ENCODE measurements at places on chromosomes 4 and X. TPM values are rescaled to one million over a fixed set of nuclear protein-coding genes. Genes with fewer than 3 reads are reported as not detected.

DNA sequence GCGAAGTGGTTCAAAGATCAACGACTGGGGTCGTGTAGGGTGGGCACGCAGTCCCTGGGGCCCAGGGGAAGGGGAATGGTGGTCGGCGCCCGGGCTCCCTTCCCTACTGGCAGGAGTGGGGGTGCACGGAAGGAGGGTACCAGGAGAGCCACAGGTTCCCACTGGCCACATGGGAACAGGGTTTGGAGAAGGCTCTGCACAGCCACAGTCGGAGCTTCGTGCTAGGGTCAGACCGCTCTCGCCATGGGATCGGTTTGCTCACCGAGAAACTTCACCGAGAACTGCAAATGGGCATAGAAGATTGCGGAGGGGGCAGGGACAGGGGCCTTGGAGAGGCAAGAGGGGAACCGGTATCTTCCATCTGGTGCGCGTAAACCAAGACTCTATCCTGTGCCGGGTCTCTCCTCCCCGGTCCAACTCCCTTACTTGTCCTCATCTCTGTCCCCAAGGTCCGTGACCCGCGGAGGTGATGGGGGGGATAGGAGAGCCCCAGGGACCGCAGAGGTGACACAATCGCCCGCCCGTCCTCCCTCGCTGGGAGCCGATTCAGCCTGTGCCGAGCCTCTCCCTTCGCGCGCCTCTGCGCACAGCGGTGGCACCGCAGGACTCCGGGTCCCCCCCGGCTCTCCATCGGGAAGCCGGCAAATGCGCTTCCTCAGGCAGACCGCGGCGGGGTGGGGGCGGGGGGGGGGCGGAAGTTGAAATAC, 1.0 kb downstream of the SCD5 start:
- DNase-seq = no peak

Gene UBA1
- total RNA-seq = 169 TPM

GRCh38 chrX:9693307-9694001, 72.2 kb downstream of the GPR143 start:
- no peak for DNase-seq

Gene PRICKLE3
- total RNA-seq = 2.8 TPM

GRCh38 chr4:186104890-186105646, 564 bp downstream of the FAM149A start:
- no peak for DNase-seq

Gene PHOX2B
- not detected for total RNA-seq

DNA sequence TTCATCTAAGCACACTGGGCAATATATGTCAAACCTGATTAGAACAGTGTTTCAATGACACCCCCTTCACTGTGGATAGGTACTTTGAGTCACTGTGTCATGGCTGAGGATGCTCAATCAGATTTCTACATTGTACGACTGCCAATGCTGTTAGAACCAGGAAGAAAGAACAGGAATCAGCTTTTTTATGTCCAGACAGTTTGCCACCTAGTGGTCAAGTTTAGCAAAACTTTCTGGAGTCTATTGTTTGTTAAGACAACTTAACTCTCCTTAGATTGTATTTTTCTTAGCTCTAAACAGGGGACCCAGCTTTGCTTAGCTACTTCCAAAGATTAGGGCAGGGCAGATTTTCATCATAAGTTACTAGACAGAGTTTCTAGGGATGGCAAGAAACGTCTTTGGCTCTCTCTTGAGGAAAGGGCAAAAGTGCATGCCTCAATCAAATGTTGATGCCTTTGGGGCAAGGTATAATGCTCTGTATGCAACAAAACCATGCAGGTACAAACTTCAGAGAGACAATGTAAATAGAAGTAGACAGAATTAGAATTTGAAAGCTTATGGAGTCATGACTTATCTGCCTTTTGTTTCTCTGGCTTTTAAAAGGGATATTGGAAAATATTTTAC, 40.5 kb upstream of the BMP3 start:
- peak; percentile 45 for DNase-seq

GRCh38 chr4:16843831-16844508, 54.5 kb downstream of the LDB2 start:
- DNase-seq = no peak
